AG08395 (cell line): ENCODE measurements at places on chromosomes 6 and 20.
A peak's percentile ranks its signal among the peaks of the same experiment; 100 is the strongest.

- DNase-seq: no peak
These were observed 195.7 kb upstream of the KCNK16 start for GRCh38 chr6:39518221-39518620.

- DNase-seq: no peak
These were observed 17.6 kb upstream of the L3MBTL3 start for GRCh38 chr6:130000526-130001421.

DNA sequence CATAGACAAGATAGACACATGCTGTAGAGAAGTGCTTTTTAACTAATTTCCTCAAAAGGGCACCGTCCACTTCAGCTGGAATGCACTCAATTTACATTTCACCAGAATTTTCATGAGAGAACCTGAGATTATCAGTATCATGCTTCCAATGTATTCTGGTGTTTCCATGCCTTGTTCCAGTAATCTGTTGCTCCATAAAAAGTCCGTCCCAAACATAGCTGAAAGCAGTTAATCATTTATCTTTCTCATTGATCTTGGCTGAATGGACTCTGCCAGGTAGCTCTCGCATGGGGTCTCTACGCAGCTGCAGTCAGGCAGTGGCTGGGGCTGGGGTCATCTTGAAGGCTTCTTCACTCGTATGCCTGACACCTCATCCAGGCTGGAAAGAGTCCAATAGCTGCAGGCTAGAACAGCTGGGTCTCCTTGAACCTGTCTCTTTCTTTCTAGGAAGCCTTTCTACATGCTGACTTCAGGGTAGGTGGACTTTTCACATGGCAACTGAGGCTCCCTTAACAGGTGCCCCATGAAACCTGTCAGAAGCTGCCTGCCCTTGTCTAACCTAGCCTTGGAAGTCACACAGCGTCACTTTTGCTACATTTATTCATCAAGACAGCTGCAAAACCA is 18.6 kb upstream of the COL12A1 start:
- no peak for DNase-seq

GRCh38 chr6:104413767-104414166 is 446.0 kb downstream of the HACE1 start:
- no peak for DNase-seq

DNA sequence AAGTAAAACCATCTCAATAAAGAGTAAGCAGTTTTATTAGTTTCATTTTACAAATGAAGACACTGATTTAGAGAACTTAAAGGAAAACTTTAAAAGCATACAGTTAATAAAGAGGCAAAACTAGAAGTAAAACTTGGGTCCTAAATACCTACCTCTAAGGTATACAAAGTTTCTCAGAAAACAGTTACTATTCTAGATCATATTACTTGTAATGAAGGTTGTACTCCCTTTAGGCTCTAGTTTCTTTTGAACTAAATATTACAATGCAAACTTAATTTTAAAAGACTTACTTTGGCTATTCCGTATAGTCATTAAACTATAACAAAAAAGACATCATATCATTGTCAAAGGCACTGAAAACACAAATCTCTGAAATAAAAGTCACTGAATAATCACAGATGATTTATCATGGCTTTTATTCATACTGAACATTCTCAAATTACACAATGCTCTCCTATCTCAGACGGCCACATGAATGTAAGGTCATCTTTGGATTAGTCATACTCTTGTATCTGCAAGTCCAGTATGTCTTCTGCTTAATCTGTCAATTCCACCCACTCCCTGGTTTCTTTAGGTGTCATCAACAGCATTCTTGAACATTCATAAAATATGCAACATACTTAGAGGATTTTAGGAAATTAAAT is 361.6 kb upstream of the RUNX2 start:
- DNase-seq: peak; percentile 38

DNA sequence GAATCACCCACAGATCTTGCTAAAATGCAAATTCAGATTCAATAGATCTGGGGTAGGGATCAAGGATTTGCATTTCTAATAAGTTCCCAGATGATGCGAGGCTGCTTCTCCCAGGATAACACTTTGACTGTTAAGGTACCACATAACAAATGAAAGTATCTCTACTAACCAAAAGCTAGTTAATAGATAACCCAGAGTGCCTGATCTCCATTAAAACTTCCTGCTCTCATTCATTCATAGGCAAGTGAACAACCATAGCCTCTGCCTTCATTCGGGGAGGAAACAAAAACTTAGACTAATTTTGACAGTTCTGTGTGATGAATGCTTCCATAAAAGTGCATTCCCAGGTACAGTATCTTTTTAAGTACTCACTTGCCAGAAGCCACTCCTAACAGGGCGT is 265.6 kb upstream of the BTBD3 start:
- DNase-seq: no peak

- DNase-seq: no peak
These were observed 177.6 kb downstream of the THBS2 start for GRCh38 chr6:169075915-169076654.

GRCh38 chr6:14881398-14881797 is 364.5 kb upstream of the JARID2 start:
- DNase-seq: peak; percentile 80

GRCh38 chr6:69042297-69042696 is 407.2 kb downstream of the ADGRB3 start:
- no peak for DNase-seq

- peak; percentile 15 for DNase-seq
These were observed 92.0 kb downstream of the ARHGAP18 start for GRCh38 chr6:129617986-129618385.

GRCh38 chr6:21996425-21997118 is 300.3 kb downstream of the PRL start:
- no peak for DNase-seq

- no peak for DNase-seq
These were observed 30.5 kb upstream of the XRN2 start for GRCh38 chr20:21272679-21273078.

GRCh38 chr6:71310261-71310660 is 21.6 kb downstream of the OGFRL1 start:
- no peak for DNase-seq

GRCh38 chr6:8434727-8435092 is 635 bp downstream of the SLC35B3 start:
- DNase-seq: peak; percentile 2

DNA sequence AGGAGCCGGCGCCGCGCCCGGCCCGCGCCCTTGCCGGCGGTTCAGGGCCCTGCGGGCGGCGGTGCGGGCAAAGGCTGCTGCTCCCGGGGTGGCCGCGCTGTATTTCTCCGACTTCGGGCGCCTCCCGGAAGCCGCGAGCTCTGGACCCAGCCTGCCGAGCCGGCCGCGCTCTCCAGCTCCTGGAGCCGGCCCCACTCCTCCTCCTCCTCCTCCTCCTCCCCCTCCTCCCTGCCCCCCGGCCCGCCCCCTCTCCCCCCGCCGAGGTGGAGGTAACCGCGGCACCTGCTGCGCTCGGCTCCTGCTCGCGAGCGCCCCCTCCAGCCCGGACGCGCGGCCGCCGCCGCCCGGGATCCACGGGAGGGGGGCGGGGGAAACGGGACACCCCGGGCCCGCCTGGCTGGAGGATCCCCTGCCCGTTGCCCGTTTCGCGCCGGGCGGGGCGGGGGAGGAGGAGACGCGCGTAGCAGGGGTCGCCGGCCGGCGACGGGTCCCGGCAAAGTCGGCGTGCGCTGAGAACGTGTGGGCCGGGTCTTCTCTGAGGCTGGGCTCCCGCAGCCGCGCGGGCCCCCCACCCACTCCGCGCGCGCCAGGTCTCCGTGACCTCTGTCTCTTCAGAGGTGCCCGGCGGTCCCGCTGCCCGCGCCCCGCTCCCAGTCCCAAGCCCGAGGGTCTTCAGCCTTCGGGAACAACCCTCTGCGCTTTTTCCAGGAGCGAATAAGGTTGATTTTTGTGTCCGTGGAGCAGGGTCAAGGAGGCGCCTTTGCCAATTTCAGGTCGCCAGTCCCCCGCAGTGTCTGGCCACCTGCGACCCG is at the start of gene SLC22A23:
Gene SLC22A23 (minus strand): TSS at position 153 of the 812 bp plus-strand sequence. CDS start 491 bp downstream, outside the sequence.
- peak; percentile 78 for DNase-seq

GRCh38 chr6:90689172-90689571 is 102.3 kb upstream of the MAP3K7 start:
- no peak for DNase-seq

GRCh38 chr6:115838763-115839401 is 221.8 kb downstream of the FRK start:
- DNase-seq: peak; percentile 33

DNA sequence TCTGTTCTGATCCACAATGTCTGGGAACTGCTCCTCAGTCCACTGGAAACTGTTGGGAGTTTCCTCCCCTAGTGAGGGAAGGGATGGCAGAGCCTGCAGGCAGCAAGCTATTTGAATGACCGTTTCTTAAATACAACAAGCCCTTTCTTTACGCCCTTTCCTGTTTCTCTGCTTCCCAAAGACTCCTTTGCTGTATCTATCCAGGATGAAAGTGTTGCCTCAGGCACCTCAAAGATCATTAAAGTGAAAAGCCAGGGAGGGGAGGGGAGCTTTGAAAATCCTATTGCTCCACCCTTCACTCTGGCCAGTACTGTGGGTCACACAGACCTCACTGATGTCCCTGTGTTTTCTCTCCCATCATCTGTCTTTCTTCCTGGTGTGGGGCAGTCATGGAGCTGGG is 213.1 kb downstream of the RNF144B start:
- no peak for DNase-seq

DNA sequence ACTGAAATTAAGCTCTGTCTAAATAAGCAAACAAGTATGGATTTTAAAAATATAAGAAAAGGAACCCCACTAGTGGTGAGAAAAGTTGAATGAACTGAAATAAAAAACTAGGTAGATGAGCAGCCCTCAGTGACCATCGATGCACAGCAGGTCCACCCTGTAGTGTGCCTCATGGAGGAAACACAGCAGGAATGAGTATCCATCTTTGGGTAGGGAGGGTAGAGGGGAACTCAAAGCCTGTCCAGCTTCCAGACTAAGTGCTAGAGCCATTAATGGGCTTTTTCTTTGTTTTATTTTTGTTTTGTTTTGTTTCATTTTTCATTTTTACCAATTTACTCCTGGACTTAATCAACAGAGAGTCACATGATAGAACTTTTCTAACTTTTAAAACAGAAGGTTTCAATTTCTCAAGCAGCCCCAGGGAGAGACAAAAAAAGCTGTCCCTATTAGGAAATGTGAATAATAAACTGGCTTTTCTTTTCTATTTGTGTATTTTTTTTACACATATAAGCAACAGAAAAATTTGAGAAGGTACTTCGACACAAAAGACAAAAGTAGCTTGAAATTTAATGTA is 700.6 kb downstream of the HACE1 start:
- no peak for DNase-seq

DNA sequence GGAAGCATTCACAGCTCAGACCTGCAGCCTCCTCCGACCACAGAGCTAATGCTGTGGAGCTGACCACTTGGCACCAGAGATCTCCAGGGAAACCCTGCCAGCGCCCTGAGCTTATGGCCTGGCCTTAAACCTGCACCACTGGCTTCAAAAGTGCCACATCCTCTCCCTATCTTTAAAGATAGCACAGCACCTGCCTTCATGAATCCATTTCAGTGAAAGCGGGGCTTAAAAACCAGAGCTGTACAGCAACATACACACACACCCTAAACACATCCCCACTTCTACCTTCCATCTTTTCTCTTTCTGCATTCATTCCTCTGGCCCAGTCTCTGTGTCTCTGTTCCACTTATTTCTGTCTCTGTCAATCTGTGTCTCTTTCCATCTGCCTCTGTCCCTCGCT is 59.8 kb upstream of the CCDC167 start:
- DNase-seq: no peak

DNA sequence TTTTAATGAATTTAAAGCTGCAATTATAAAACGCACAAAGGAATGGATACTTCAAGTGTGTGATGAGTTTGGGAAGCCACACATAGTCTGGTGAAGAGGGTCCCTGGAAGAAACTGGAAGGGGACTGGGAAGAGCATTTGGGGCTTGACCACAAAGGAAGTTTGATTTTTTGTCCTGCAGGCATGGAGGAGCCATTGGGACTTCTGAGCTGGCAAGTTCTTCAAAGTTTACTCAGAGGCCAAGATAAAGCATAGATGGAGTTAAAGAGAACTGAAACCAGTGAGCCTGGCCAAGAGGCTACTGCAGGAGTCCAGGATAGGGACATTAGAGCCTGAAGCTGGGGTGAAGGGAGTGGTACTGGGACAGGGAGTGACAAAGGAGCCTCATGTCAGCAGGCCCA is 95.0 kb downstream of the AIG1 start:
- no peak for DNase-seq

- DNase-seq: no peak
These were observed 40.6 kb upstream of the GABRR1 start for GRCh38 chr6:89257781-89258180.

- DNase-seq: no peak
These were observed 209.8 kb upstream of the PROKR2 start for GRCh38 chr20:5526516-5526915.

DNA sequence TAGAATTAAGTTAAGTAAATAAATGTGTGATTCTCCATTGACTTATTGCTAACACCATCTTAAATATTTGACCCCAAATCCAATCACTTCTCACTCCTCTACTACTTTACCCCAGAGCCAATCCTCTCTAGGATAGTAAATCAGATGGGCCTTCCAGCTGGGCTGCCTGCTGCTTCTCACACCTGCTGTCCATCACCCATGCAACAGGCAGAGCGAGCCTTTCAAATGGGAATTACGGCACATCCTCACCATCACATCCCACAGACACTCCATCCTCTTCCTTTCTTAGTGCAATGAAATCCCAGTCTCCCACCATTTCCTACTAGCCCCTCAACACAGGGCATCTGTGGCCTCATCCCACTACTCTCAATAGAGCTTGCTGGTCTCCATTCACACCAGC is 34.0 kb downstream of the HLA-F start:
- DNase-seq: no peak

- DNase-seq: no peak
These were observed 41.3 kb downstream of the MTFR2 start for GRCh38 chr6:136208783-136209182.

DNA sequence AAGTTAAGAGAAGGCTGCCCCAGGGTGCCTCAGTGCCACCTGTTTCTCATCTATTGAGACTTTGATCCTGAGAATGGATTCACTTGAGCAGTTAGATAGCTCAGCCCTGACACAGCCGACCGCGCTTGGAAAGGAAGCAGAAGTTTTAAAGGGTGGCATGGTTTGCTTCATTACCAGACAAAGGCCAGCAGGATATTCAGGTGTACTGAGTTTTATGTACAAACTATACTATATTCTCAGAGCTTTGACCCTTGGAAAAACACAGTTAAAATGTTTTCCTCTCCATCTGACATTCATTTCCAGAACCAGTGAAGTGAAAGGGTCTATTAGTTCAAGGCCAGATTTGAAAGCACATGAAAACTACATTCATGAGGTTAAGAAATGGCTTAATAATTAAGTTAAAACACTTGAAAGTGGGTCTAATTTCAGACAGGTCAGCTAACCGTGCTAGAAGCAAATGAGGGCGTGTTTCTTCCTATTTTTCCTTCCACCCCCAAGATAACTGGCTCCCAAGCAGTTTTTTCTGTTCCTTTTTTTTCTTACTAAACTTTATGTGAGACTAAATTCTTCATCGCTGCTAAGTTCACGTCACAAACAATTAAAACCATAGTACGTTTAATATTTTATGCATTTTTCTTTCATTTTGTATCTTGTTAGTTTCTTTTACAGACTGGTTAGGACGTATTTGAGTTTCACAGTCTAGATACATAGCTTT is 385.3 kb upstream of the SOX4 start:
- DNase-seq: no peak

- DNase-seq: peak; percentile 28
These were observed 54.6 kb upstream of the POLR1H start for GRCh38 chr6:30006170-30007131.

- DNase-seq: no peak
These were observed 3.0 kb upstream of the C4A start for GRCh38 chr6:31978831-31979230.

- no peak for DNase-seq
These were observed 369.1 kb downstream of the MAFB start for GRCh38 chr20:40319741-40320516.

GRCh38 chr6:12968290-12968689 is 251.7 kb downstream of the PHACTR1 start:
- DNase-seq: no peak
